HFF-Myc (cell line): ENCODE measurements at places on chromosomes 3 and 15.

DNA sequence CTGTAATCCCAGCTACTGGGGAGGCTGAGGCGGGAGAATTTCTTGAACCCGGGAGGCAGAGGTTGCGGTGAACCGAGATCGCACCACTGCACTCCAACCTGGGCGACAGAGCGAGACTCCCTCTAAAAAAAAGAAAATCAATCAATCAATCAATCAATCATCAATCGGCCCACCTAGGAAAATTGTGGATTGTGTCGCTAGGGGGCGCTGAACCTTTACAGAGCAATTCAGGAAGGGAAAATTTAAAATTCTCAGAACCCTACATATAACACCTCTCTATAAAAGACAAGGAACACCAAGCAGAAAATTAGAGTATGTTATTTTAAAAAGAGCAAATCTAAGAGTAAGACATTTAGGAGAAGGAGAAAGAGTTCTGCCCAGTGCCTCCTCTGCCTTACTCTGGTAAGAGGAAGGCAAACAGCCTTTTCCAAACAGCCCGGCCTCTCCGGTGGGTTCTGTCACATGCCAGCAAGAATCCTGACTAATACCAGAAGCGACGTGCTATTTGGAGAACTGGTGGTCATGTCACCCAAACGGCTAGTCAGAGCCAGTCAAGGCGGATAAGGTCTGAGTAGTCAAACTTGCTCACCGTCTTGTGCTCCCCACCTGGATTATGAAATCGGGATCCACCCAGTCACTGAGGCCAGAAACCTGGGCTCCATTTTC, 22.3 kb upstream of the SMCO1 start:
- no peak for DNase-seq

- no peak for DNase-seq
These were observed 321.7 kb downstream of the ZNF621 start for GRCh38 chr3:40846451-40846850.

DNA sequence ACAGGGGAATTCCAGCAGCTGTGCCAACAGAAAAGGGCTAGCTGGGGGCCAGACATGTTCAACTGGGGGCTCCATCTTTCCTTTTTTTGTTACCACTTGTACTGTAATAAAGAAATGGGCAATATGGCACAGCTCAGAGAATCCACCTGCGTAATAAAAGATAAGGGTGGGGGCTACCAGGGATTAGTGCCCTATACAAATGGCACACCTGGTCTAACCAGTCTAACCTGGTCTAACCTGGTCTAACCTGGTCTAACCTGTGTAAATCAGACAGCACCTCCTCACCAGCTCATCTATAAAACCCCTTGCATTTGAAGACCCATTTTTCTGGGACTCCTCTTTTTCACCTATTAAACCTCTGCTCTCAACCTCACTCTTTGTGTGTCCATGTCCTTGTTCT, 26.2 kb upstream of the CLDN16 start:
- no peak for DNase-seq

DNA sequence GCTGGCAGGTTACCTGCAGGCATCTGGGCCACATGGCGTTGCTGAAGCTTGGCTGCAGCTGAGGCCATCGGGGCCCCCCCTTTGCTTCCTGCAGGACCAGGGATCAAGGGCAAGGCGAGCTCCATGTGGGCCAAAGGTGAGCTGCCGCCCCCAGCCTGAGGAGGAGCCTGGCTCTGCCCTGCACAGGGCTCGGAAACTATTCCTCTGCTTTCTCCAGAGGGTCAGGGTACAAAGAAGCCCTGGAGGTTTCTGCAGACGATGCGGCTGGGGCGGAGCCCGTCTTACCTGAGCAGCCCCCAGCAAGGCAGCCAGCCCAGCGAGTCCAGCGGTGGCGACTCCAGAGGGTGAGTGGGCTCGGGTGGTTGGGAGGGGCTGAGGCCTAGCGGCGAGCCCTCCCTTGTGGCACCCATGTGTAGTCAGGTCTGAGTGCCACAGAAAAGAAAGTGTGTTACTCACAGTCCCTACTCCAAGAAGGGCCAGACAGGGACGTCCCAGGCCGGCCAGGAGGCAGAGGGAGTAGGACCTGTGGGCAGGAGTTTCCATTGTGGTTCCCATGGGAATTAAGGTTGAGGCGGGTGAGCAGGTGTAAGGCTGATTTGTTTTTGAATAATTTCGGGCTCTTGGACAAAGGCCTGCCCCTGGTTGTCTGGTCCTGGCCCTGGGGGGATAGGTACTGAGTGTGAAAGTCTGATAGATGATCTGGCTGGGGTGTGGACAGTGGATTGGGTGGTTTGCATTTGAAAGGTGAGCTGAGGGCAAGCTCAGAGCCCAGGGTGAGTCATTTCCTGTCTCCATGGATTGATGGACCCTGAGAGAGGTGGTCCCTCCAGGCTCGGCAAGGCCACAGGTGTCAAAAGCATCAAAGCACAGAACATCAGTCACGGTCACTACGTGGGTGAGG, 25.4 kb downstream of the CFAP100 start:
- no peak for DNase-seq

DNA sequence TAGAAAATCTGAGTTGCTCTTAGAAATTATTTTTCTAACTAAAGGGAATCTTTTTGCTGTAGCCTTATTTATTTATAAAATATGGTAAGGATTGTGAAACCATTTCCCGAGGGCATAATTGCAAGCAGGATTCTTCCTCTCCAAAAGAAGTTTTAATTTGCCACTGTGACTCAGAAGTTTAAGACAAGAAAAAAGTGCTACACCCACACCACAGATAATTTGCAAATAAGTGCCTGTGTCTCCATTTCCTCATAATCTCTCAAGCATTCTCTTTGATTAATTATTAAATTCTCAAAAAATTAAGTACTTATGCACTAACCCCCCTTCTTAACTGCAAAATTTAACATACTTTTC, 43.6 kb downstream of the RASA2 start:
- peak; percentile 15 for DNase-seq

GRCh38 chr3:27483117-27484014, 818 bp downstream of the SLC4A7 start:
- peak; percentile 43 for DNase-seq

DNA sequence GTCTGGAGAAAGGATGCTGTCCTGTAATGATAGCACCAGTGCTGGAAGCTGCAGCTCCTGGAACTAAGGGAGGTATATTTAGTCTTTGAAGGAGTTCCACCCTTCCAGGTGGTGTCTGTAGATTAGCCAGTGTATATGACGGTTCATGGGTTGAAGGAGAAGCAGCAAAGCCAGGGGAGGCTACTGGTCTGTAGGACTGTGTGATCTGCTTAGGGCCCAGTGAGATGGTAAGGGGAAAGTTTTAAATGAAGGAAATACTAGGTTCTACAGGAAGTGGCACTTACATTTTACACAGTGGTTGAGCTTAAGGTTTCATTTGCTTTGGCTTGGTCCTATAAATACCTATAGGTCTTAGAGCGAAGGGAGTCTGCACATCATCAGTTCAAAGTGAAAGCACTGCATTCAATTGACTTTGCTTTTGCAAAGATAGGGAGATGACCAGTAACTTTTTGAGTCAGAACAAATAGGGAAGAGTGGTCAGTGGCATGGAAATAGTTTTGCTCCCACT, 5.6 kb downstream of the SLC25A38 start:
- no peak for DNase-seq

DNA sequence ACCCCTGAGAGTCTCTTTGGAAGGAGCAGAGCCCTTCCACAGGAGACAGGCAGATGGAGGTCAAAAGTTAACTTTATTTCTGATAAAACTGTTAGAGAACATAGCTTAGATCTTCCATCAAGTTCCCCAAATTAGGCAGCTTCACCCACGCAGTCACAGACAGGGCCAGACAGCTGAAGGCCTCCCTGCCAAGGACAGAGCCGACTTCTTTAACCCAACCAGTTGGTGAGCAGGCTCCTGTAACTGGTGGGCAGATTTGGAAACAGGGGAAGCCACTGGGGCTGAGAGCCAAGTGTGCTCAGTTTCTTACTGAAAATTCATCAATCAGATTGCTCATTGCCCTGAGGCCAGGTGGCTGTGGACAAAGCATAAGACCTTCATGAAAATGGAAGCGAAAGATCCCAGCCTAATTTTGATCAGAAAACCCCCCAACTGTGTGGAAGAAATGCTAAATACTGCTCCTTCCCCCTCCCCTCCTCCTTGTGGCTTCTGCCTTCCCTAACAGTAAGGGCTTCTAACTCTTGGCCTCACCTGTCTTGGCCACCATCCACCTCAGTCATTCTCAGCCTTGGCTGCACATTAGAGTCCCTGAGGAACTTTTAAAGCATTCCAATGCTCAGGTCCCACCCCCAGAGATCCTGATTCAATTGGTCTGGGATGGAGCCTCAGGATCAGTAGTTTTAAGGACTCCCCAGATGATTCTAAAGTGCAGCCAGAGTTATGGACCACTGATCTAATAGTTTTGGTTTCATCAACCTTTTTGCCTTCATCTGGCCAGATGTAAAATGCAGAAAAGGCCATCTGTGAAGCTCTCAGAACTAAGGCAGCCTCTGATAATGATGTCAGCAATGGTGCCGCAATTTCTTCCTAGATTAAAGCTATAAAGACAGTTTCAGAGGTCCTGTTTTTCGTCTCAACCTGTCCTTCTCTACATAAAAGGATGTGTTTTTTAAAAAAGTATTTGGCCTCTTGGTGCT, 11.5 kb downstream of the CLRN1 start:
- no peak for DNase-seq

- no peak for DNase-seq
These were observed 263.6 kb downstream of the TBL1XR1 start for GRCh38 chr3:176933704-176934103.

GRCh38 chr3:195096484-195097330, 174.3 kb downstream of the XXYLT1 start:
- DNase-seq, result no peak

GRCh38 chr3:11481556-11481955, 162.2 kb downstream of the VGLL4 start:
- no peak for DNase-seq

DNA sequence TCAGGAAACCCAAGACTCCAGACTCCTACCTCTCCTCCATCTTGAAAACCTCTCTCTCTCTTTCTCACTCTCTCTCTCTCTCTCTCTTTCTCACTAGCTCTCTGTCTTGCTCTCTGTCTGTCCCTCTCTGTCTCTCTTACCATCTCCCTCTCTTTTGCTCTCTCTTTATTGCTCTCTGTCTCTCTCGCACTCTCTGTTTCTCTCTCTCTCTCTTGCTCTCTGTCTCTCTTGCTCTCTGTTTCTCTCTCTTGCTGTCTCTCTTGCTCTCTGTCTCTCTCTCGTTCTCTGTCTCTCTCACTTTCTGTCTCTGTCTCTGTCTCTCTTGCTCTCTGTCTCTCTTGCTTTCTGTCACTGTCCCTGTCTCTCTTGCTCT, 75.0 kb upstream of the NR2E3 start:
- no peak for DNase-seq

- peak; percentile 50 for DNase-seq
These were observed 35.9 kb upstream of the PPP2R3A start for GRCh38 chr3:135929670-135930069.

- no peak for DNase-seq
These were observed 9.2 kb downstream of the NDUFB5 start for GRCh38 chr3:179613807-179614206.

DNA sequence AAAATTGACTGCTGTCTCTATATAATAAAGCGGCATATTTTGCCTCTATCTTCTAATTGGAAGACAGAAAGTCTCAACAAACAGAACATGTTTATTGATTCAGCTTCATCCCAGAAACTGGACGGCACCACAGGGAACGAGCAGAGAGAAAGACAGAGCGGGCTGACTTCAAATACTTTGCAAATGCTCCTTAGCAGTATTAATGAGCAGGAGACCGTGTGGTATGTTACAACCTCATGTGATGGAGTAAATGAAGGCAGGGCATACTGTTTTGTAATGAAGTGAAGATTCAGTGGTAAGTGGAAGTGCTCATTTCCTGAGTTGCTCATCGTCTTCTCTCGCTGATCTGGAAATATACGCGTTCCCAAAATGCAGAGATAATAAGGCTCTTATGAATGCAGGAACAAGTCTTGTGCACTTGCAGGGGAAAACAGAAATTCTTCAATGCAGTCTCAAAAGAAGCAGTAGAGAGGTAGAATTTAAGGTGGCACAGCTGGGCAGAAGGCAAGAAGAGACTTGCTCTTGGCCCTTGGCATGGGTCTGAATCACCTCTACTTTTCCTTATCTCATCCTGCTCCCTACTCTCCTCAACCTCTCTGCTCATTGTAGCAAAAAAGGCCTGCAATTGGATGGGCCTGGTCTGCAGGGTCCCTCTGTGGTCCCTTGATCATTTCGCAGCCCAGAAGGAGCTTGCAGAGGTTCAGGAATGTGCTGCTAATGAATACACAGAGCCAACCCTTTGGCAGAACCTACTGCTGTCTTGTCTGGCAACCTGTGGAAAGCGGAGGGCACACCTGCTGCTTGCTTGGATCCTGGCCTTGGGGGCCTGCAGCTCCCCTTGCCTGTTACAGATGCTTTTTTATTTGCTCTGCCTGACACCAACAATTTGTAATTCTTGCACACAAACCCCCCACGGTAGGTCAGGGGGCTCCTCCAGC, 604.9 kb upstream of the CFAP20DC start:
- DNase-seq, result no peak

DNA sequence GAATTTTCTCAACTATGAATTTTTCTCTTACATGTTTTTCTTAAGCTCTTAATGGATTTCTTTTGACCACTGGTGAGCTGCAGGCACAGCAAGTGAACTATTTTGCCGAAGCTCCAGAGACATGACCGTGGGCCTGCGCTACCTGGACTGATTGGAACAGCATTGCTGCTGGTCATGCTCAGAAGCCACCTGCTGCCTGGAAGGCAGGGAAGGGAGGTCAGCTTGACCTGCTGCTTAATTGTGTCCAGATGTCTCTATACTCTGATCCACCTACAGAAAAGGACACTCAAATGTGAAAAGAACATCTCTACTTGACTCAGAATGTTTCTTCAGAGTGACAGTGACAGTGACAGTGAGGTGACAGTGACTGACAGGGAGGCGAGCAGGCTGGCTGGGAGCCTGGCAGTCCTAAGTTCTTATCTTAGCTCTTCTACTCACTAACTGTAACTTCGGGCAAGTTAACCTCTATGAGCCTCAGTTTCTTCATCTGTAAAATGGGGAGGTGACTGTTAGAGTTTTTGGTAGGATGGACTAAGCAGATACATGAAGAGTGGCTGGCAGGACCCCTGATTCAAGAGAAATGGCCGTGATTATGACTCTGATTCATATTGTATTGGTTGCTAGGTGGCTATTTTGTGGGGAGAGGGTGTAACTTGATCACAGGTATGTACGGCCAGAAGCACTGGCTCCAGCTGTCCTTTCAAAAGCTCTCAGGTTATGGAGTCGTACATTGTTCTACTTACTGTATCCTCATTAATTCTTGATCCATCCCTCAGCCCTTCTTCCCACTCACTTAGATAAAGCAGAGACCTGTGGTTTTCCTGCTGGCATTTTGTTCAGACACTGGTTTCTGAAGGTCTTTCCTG, 54.8 kb upstream of the DLG1 start:
- no peak for DNase-seq

DNA sequence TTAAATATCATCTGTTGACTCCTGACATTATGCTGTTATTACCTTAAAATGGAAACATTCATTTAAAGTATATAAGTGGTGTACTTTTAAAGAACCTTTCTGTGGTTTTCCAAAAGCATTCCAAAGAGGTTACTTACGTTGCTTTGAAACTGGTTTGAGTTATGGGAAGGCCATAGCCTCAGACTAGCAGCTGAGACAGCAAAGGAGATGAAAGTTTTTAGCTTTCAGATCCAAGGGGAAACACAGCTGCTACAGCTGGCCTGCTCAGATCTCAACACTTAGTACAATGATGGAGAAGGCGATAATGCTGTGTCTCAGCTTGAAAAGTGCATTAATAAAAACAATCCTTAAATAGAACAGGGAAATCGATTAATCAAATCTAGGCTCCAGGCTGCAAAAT, 921.1 kb downstream of the ROBO1 start:
- DNase-seq, result peak; percentile 60
